ENCODE measurements at places on chromosomes 2 and 18.

DNA sequence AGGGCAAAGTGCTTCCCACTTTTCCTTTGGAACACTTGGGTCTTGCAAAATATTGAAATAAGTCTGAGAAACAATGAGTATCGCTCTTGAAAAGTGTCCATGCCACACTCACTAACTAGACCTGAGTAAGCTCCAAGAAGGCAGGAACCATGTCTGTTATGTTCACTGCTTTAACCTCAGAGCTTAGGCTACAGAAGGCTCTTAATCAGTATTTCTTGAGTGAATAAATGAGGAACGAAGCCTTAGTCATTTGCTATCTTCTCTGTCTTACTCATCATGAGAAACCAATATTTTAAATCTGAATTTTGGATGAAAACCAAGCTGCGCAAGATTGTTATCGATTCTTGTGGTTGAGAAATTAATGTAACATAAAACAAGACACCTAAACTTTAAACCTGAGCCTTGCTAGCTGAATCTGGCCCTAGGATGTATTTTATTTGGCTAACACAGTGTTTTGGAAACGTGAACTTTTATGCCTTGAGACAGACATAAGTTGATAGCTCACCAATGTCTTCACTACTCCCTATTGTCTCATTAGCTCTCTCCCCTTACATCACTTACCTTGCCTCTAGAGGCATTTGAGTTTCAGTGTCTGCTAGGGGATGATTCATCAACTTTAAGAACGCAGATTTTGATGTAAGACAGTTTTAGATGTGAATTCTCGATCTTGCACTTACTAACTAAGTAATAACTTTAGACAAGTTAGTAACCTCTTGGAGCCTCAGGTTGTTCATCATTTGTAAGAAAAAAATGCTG is 392.8 kb upstream of the MEIS1 start:
- no peak for DNase-seq

DNA sequence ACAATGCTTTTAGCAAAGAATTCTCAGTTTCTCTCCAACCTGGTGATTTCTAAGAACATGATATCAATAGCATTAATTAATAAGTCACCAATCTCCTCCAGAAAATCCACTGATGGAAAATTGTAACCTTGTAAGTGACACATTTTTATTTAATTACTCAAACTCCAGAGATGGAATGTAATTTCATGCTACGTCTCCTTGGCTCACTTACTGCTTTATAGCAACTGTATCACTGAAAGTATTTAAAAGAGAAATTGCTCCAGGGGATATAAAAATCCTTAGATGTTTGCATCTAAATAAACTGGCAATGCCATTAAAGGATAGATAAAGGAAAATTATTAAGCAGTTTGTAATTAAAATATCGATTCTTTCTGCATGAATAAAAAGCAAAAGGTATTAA is 325.4 kb downstream of the TSN start:
- no peak for DNase-seq

- no peak for DNase-seq
Measured at GRCh38 chr2:174544156-174544555, 53.4 kb downstream of the WIPF1 start.

DNA sequence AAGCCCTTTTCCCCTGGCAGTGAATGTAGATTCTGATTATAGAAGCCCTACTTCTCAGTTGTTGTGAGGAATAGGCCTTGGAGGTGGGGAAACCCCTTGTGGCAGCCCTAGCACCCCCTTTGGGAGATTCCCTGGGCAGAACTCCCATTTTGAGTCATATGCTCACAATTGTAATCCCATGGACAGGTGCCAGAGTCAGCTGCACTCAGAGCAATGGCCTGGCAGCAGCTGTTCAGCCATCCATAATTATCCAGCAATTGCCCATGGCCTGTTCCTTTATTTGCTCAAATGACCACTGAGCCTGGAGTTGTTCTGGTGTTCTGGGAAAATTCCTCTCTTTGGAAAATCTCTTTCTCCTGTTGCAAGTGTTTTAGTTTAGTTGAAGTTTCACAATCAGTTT is 71.7 kb downstream of the PTRHD1 start:
- DNase-seq = no peak

- no peak for DNase-seq
Measured at GRCh38 chr2:66233981-66234380, 200.9 kb upstream of the MEIS1 start.

GRCh38 chr2:118536306-118536705 is 311.1 kb downstream of the EN1 start:
- no peak for DNase-seq

DNA sequence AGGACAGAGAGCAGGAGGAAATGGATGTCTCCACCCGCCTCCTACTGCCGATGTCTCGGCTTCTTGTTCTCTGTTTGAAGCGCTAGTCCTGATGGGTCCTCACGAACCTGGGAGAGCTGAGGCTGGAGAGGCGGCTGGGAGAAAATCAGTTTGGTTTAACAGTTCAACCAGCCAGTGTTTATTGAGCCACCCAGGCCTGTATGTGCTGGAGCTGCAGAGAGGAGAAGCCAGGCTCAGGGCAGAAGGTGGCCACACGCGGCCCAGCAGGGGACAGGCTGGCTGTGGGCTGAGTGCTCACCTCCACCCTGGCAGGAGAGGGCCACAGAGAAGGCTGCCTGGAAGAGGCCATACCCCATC is 202.1 kb downstream of the CYP26B1 start:
- DNase-seq = no peak

DNA sequence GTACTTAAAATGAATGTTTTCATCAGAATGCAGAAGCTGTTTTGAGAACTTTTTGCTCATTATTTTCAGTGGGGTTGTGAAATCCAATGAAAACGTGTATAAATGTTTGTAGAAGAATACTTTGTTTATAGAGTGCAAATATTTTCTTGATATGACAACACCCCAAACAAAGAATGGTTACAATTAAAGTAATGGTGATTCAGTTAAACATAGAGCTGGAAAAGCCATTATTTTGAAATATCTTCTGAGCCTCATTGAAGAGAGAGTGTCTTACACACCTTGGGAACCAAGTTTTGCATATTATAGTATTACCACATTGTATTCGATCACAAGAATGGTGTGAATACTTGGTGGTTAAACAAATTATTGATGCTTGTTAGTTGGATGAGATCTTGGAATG is 48.7 kb downstream of the SPTBN1 start:
- no peak for DNase-seq

- DNase-seq = no peak
Measured at GRCh38 chr2:42796427-42797248, 4.3 kb upstream of the HAAO start.

GRCh38 chr2:198173242-198173641 is 368.8 kb downstream of the PLCL1 start:
- DNase-seq = no peak

- no peak for DNase-seq
Measured at GRCh38 chr2:140442319-140442718, 1662.1 kb upstream of the NXPH2 start.

DNA sequence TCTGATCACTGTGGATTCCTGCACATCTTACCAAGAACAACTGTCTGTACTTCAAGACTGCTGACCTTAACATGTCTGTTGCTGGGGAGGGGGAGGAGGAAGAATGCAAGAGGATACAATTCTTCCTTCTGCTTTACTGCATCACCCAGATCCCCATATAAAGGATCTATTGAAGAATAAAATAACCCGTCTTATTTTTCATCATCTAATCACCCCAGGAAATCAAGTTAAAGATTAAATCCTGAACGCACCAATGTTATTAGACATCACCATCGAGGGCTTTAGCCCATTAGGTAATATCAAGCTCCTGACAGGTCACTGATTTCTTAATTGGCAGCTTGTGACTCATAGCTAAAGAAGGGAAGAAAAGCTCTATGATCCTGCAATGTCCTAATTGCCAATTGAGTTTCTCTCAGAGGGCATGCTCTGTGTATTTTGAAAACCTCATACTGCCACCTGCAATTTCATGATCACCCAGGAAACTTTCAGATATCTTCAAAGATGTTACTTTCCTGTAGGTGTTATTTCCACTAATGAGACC is 75.4 kb upstream of the KCNE4 start:
- DNase-seq = no peak

DNA sequence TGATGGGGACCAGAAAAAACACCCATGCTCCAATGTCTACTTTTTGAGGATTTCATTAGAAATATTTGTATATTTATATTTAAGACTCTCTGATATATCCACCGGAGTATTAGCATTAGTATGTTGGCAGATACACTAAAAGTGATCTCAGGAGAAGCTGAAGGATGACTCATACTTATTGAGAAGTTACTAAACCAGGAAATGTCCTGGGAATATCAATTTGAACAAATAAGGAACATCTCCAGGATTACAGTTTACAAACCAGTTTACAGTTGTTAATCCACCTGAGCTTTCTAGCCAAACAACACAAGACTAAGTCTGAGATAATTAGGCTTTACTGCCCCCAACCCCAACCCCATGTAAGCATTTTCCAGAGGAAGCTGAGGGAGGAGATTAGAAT is 16.1 kb upstream of the DPP4 start:
- no peak for DNase-seq

DNA sequence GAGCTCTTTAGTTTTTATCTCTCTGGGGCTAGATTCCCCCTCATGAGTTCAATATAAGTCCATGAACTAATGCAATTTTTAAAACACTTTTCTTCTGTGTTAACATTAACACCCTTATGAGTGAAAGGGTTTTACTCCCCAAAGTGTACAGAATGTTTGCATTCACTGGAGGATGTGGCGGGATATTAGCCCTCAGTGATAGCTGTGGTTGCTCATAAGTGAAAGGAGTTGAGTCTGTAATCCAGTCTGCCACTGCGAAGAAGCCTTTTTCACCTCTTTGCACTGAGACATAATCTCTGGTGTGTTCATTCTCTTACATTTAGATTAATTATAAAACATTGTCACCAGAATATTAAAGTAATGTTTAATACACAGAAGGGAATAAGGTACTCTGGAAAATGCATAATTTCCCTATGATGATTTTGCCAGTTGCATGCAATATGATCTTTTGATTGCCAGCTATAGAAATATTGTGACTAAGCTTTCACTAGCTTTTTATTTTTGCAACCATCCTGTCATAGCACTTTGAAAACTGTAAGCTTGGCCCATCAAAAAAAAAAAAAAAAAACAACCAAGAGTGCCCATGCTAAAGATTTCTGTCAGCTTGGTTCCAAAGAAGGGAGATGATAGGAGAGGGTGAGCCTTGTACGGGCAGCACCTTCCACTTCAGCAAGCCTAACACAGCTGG is 113.2 kb downstream of the BCL11A start:
- no peak for DNase-seq

DNA sequence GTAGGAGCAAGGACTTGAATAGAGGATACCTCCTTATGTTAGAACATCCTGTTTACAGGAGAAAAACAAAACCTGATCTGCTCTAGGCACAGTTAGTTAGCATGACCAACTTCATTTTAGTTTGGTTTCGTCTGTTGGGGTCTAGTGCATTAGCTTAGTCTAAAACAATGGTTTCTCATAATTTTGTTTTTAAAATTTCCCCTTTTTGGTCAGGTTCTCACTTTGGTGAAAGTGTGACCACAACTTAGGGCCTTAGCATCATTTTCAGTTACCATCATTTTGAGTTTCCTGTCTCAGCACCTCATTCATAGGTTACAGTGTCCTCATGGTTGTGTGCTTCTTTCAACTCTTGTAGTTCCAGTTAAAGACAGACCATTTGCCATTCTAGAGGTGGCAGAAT is 1277.0 kb upstream of the SLC39A10 start:
- DNase-seq = no peak

- DNase-seq = no peak
Measured at GRCh38 chr2:129796801-129797488, 182.5 kb upstream of the RAB6C start.

DNA sequence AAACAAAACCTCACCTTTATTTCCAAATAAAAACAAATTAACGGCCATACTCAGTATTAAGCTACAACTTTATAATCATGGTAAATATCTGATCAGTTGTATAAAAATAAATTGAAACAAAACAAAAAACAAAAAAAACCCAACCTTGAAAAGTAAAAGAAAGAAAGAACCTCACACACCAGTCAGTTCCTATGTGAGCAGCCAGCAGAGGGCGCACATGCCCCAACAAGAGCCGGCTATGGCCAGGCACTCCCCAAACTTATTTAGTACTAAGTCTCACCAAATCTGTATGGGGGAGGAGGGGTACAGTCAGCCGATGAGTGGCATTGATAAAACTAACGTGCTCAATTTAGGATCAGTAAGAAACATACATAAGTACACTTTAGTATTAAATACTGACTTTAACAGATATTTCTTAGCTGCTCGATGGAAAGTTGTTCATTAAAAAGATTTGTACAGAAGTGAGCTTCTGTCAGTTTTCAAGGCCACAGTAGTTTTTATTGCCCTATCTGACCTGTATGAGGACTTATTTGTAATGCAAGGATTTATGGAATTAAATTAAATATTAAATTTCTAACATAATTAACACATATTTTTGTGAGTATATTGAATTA is 172.6 kb downstream of the TCF4 start:
- peak; percentile 64 for DNase-seq

GRCh38 chr2:101723371-101724124 is 26.0 kb downstream of the MAP4K4 start:
- DNase-seq = no peak

GRCh38 chr2:25132299-25132635 is 36.1 kb downstream of the POMC start:
- peak; percentile 28 for DNase-seq

DNA sequence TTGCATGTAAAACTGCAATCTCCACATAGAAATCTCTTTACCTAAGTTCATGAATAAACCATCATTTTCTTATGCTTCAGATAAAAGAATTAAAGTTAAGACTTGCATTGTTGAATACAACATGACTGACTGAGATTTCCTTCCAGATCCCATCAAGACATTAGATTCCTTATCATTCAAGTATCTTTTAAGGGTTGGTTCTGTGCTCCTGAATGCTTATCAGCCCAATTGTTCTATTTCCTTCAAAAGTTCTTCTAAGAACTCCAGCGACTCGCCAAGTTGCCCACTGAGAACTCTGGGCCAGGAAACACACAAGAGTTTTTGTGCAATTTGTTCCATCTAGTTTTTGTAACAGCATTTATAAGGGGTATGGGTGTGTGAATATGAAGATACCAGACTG is 120.3 kb downstream of the RBMS1 start:
- no peak for DNase-seq

- no peak for DNase-seq
Measured at GRCh38 chr2:120988051-120988699, 252.5 kb downstream of the GLI2 start.

DNA sequence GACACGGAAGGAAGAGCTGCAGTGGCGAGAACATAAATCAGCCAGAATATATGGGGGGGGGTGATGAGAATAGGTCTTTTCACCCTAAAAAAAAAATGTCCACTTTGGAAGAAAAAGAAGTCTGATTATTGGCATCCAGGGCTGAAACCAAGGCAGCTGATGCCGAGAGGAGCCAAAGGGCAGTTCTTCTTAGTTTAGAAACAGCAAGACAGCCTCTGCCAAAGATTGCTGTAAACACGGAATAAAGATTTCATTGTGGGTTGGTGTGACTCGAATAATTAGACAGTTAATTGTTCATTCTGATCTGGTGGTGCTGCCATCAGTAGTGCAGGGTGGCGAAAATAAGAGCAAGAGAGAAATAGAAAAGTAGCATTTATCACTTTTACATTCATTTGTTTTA is 3.5 kb downstream of the CDH20 start:
- DNase-seq = no peak

GRCh38 chr2:110657724-110658305 is 20.0 kb downstream of the BUB1 start:
- DNase-seq = no peak
